ENCODE measurements at places on chromosomes 7 and 10. TPM values are rescaled to one million over a fixed set of nuclear protein-coding genes. Genes with fewer than 3 reads are reported as not detected.

The BCL7B gene
- 20.2 TPM for total RNA-seq

The FANK1 gene
- 1.3 TPM for total RNA-seq

The BICC1 gene
- total RNA-seq: 72.9 TPM

The HMX3 gene
- total RNA-seq: not detected

The OGDHL gene
- total RNA-seq: 0.29 TPM

The PVRIG gene
- not detected for total RNA-seq

The CRHR2 gene
- not detected for total RNA-seq

The ACHE gene
- 2.2 TPM for total RNA-seq

The ZNF37A gene
- total RNA-seq: 15.5 TPM

The TEX47 gene
- total RNA-seq: not detected

The HTR5A gene
- not detected for total RNA-seq

The CPA5 gene
- total RNA-seq: not detected

The COL28A1 gene
- not detected for total RNA-seq

The TRIM73 gene
- 0.44 TPM for total RNA-seq

The UPK3BL1 gene
- total RNA-seq: 10.3 TPM

The PDE1C gene
- 0.50 TPM for total RNA-seq

The DHX32 gene
- total RNA-seq: 28.9 TPM

Measured in smooth muscle cell of trachea (primary cell).